ENCODE measurements at places on chromosomes 13 and 19.

- DNase-seq: no peak
Measured at GRCh38 chr13:100790405-100790804, 115.8 kb upstream of the TMTC4 start.

GRCh38 chr13:55613429-55614187 is 1527.1 kb upstream of the PRR20A start:
- DNase-seq: no peak

GRCh38 chr19:41344162-41344561 is 9.6 kb downstream of the TGFB1 start:
- DNase-seq: no peak

DNA sequence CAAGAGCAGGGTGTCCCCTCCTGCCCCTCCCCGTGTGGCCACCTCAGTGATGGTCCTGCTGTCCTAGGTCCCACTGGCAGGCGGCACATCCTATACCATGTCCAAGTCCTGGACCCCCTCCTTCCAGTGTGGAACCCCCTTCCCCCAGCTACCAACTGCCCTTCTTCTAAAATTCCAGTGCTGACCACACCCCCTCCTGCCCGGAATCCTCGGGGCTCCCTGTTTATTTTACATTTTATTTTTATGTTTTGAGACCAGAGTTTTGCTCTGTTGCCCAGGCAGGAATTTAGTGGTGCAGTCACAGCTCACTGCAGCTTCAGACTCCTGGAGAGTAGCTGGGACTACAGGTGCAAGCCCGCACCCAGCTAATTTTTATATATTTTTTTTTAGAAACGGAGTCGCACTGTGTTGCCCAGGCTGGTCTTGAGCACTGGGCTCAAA is 945 bp upstream of the CPAMD8 start:
- DNase-seq: no peak

DNA sequence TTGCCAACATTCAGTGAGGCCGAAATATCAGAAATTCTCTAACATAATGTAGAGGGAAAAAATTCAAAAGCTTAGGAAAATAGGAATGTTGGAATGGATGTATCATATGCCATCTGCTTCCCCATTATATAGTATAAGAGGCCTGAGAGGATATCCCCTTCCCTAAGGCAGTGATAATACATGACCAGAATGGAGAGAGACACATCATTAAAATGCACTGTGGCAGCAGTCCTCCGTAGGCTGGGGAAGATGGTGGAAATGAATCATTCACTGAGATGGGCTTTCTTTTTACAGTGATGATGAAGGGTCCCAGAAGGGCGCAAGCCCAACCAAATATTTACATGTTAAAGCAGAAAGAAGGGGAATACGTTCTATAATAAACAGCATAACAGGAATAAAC is 799.1 kb upstream of the SPRY2 start:
- DNase-seq: no peak

- DNase-seq: no peak
Measured at GRCh38 chr13:110344320-110344719, 37.2 kb downstream of the COL4A2 start.

DNA sequence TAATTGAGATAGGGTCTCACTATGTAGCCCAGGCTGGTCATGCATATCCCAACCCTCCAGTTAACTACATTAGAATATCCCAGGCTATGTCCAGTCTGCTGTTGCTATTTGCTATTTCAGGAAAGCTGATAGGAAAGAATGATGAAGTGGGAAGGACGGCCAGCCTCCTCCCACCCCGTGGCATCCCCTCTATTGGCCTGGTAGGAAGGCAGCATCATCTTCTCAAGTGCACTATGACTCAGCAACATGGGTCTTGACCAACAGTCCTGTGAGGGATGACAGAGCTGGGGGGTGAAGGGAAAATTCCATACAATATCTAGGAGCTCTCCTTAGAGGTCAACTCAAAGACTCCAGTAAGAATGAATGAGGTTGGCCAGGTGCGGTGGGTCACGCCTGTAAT is 48.0 kb upstream of the ABCC4 start:
- no peak for DNase-seq

DNA sequence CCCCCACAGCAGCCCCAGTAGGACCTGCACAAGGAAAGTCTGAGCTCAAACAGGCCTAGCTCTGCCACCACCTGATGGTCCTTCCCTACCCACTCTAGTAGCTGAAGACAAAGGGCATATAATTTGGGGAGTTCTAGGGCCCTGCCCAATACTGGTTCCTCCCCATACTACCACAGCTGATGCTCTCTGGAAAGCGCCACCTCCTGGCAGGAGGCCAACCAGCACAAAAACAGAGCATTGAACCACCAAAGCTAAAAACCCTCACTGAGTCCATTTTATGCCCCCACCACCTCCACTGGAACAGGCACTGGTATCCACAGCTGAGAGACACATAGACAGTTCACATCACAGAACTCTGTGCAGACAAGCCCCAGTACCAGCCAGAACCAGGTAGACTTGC is 1276.8 kb downstream of the OLFM4 start:
- no peak for DNase-seq

DNA sequence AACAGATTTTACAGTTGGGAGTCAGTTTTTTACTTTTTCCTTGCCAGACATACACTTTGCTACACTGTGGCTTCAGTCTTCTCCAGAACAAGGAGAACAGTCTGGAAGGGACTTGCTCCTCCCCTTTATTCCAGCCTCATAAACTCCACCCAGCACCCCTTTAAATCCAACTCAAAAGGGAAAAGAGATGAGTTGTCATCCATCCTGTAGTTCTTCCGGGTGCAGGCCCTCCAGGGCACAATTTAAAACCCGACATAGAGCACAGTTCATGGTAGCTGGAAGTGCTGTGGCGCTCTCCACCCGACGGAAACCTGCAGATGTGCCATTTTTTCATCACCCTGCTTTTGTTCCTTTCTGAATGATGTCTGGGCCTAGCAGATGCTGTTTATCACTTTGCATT is 98.9 kb downstream of the ZAR1L start:
- no peak for DNase-seq

DNA sequence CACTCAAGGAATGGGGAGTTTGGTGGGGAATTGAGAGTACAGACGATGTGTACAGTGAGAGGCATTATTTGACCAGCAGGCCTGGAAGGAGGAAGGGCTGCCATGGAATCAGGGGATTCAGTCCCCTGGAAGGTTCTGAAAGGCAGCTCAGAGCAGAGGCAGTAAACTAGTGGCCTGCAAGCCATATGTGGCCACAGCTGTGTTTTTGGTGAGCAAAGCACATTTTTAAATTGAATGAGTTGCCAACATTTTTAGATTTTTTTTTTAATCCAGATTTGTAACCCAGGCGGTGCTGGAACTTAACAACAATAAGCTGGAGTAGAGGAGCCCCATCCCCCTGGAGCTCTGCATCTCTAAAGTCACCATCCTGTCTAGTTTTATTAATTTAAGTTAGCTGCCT is 95.3 kb upstream of the IPO5 start:
- DNase-seq: no peak

DNA sequence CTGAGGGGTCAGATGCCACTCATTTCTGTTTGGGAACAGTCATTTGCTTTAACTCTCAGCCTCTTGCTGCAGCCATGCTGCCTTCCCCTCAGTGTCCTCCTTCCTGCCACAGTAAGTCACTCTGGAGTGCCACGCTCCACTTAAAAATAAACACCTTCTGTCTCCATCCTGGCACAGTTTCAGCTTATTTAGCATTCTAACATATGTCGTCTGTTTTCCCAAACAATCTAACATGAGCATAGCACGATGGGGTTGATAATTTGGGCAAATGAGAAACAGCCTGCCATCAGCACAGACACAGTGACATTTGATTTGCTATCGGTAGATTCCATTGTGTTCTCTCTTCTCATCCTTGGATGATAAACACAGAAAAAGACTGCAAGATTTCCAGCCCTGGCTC is 768.6 kb downstream of the UQCRFS1 start:
- DNase-seq: no peak

- DNase-seq: no peak
Measured at GRCh38 chr13:23450340-23451046, 17.0 kb upstream of the SACS start.

GRCh38 chr19:5338656-5339197 is 1.9 kb downstream of the PTPRS start:
- no peak for DNase-seq

GRCh38 chr13:46354156-46355087 is 32.6 kb downstream of the RUBCNL start:
- no peak for DNase-seq

DNA sequence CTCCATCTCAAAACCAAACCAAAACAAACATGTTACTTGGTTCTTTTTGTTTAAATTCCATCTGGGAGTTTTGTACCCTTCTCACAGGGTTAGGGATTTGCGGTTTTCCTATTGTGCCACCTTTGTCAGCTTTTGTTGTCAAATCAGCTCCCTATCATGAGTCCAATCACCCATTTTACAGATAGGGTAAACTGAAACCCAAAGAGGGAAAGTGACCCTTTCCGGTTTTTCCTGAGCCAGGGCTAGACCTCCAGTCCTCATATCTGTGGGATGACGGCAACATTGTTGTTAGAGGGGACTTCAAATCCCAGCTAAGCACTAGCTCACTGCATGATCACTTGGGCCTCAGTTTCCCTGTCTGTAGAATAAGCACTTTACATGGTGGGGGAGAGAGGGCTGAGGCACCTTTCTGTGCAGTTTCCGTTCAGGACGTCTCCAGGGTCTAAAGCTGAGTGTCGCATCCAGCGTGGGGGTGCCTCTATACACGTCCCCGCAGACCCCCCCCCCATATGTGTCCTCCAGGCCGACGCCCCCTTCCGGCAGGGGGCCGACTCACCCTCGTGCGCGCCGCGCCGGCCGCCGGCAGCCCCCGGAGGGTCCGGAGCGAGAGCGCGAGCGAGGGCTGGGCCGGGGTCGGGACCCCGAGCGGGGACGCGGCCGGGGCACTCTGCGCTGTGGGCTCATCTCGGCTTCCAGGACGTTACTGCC is 3.9 kb downstream of the CCDC194 start:
- DNase-seq: no peak

DNA sequence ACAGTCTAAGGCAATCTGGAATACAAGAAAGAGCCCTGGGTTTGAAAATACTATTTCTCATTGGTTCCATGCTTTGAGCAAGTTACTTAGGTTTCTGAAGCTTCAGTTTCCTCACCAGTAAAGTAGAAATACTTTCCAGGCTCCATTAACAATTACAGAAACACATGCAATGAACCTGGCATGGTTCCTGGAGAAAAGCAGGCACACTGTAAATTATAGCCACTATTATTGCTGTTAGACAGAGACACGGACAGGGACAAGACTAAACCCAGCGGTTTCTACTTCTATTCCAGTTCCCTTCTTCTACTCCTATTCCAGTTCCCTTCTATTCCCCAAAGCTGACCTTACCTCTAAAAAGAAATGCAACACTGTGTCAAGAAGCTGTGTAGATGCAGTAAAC is 41.2 kb downstream of the MIPEP start:
- no peak for DNase-seq

GRCh38 chr13:112756511-112756966 is 66.7 kb downstream of the ATP11A start:
- no peak for DNase-seq

- DNase-seq: no peak
Measured at GRCh38 chr19:24029941-24030636, 56.9 kb upstream of the ZNF254 start.

DNA sequence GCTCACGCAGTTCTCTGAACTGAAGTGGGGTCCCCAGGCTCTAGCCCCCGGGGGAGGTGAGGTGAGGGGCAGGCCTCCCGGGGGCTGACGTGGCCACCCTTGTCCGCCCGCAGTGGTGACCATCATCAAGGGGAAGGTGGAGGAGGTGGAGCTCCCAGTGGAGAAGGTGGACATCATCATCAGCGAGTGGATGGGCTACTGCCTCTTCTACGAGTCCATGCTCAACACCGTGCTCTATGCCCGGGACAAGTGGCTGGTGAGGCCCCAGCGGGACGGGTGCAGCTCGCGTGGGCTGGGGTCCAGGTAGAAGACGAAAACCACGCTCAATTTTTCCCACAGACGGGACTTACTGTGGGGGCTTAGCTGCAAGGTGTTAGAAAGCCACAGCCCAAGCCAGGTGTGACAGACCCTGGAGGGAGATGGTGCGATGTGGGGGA is 5.6 kb upstream of the ADM5 start:
- no peak for DNase-seq

DNA sequence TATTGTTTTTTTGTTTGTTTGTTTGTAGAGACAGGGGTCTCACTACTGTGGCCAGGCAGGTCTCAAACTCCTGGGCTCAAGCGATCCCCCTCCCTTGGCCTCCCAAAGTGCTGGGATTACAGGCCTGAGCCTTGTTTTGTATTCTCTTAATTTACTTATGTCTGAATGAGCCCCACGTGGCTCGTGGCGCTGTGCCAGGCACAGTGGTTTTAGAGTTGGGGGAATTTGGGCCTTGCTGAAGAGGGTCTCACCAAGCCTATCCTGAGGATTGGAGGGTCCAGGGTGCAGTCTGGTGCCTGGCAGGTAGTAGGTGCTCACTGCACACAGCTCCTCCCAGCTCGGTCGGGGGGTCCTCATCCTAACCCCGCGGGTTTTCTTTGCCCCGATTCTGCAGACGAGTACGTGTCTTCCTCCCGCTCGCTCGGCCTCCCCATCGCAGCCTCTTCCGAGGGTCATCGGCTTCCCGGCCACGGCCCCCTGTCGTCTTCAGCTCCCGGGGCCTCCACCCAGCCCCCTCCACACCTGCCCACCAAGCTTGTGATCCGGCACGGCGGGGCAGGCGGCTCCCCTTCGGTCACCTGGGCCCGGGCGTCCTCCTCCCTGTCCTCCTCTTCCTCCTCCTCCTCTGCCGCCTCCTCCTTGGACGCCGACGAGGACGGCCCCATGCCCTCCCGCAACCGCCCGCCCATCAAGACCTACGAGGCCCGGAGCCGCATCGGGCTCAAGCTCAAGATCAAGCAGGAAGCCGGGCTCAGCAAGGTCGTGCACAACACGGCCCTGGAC is 12.1 kb upstream of the EHD2 start:
- no peak for DNase-seq

DNA sequence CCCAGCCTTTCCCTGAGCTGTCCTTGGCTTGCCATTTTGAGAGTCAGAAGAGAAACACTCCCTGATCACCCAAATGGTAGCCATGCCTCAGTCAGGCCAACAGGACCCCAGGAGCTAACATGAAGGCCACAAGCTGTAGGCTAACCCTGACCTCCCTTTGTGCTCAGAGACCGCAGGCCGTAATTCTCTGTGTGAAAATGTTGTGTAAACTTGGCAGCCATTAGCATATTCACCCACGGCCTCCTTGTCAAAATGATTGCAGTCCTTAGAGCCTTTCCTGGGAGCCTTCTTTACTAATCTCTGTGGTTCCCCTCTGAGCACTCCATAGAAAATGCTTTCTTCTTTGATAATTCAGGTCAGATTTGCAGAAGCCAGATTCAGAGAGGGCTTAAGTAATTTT is 418.9 kb downstream of the COG6 start:
- DNase-seq: no peak

GRCh38 chr19:42498169-42498757 is 30.0 kb downstream of the CEACAM1 start:
- DNase-seq: no peak
